ENCODE measurements at places on chromosomes 5 and 9.

GRCh38 chr5:93591323-93591945 is 8.4 kb downstream of the NR2F1 start:
- DNase-seq = no peak

DNA sequence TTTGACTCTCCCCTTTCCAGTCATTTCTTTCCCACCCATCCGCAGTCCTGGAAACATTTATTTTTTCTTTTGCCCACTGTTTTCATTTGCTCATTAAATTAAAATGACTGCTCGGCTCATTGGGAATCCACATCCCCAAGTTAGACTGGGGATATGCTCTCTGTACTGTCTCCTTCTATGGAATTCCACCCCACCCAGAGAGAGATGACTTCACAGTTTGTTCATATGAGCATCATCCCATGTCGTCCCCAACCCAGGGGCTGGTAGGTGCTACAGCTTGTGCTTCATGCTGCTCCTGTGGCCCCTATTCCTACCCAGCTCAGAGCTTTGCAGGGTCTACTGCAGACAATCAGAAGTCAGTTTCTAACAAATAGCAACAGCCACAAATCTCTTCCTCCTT is 16.5 kb upstream of the RARS1 start:
- peak; percentile 25 for DNase-seq

DNA sequence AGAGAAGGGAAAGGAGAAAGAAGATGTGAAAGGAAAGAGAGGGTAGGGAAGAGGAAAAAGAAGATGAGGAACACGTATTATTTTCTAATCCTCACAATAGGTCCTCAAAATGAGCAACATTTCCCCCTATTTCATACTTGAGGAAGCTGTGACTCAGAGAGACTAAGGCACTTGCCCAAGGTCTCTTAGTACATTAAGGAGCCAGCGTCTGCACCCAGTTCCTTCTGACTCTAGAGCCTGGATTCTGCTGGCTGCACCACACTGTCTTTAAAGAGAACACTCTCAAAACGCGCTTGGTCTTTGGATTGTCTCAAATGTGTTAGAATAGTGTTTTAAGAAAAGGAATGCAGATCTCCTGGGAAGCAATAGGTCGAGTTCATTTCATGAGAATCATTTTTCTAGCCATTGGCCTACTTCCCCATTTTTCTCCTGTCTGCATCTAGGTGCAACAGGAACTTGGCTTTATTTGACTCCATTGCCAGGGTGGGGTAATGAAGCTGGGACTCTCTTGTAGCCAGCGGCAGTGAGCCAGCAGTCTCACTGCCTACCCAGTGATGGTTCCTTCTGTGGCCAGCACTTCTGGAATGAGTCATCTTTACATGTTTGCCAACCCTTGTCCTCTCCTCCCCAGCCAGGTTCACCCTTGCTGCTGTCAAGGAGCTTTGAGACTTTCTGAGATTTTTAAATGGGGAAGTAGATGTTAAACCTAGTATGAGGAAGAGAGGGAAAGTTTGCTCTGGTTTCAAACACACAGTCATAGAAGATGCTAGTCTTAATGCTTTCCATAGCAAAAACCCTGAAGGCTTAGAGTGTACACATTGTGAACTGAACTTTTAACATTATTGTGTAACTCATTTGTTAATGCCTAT is 82.7 kb downstream of the DOCK8 start:
- no peak for DNase-seq

GRCh38 chr9:17402309-17402708 is 176.6 kb upstream of the SH3GL2 start:
- DNase-seq = peak; percentile 26

DNA sequence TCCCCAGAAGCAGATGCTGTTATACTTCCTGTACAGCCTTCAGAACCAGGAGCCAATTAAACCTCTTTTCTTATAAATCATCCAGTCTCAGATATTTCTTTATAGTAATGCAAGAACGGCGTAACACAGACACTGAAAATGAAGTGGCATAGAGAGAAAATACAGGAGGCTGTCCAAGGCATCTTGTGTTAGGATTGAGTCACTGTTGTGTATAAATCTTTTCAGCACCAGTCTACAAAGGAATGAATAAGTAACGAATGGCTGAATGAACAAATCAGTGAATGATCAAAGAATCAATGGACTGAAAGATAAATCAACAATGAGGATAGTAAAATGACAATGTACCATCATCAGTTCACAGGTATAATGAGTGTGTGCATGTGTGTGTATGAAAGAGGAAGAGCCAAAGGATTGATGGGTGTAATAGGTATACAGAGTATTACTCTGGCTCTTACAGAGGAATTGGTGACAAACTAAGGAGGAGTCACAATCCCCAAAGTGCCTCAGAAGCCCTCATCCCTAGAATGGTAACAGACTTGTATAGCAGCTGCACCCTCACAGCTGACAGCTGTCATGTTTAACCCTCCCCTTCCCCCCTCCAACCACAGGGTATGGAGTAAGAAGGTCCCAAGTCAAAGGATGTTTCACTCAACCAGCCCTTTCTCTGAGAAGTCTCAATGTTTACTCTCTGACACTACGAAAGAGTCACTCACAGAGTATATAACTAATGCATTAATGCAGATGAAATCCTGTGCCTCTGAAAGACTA is 29.8 kb upstream of the MIER3 start:
- DNase-seq = no peak

GRCh38 chr5:172403189-172403796 is 51.0 kb downstream of the SH3PXD2B start:
- DNase-seq = no peak

DNA sequence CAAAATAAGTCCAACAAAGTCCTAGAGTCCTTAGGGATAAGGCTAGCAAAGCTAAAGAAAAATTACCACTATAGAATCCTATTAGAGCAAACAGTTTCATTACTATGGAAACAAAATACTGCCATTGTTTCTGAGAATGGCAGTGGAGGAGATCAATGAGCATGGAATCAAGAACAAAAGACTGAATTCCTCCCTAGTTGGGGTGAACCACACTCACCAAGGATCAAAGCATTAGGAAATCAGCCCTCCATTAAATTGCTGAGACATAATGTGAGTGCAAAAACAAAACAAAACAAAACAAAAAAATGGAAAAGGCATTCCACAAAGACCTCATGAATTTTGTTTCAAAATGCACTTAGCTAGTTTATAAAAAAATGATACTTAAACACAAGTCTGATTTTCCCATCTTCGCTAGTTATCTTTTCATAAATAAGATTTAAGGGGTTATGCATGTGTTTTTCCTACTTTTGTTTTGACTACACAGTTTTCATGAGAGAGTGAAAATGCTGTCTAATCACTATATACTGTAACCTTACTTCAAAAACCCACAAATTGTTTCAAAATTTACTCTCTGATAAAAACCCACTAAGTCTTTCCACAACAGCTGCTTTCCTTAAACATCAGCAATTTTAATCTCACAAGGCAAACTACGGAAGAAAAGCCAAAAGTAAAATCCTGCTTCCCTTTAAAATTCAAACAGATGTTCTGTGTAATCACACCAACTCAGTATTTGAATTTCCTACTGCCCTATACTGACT is 9.7 kb downstream of the SERINC5 start:
- no peak for DNase-seq

DNA sequence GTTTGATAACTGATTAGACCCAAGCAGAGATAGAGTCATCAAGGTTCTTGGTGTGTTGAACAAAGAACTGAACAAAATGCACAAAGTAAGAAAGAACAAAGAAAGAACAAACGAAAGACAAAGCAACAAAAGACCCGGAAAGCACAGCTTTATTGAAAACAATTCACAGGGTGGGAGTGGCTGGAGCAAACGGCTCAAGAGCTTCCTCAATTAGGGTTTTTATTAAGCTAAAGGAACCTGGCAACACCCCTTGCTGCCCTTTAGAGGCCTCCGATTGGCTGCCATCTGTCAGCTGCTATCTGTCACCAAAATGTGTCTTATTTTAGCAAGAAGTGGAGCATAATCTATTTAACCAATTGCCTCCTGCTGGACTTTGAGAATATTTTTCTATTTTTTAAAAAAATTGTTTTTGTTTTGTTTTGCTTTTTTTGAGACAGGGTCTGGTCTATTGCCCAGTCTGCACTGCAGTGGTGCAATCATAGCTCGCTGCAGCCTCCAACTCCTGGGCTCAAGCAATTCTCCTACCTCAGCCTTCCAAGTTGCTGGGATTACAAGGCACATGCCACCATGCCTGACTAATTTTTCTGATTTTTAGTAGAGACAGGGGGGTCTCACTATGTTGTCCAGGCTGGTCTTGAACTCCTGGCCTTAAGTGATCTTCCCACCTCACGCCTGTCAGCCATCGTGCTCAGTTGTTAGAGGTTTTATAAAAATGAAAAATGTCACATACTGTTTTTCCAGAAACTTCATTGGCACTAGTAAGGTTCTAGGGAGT is 7.7 kb upstream of the ABO start:
- DNase-seq = no peak

All from EL (cell line).